ENCODE measurements at places on chromosomes 1 and 21.

GRCh38 chr1:29639156-29639736, 402.9 kb downstream of the PTPRU start:
- DNase-seq: no peak

DNA sequence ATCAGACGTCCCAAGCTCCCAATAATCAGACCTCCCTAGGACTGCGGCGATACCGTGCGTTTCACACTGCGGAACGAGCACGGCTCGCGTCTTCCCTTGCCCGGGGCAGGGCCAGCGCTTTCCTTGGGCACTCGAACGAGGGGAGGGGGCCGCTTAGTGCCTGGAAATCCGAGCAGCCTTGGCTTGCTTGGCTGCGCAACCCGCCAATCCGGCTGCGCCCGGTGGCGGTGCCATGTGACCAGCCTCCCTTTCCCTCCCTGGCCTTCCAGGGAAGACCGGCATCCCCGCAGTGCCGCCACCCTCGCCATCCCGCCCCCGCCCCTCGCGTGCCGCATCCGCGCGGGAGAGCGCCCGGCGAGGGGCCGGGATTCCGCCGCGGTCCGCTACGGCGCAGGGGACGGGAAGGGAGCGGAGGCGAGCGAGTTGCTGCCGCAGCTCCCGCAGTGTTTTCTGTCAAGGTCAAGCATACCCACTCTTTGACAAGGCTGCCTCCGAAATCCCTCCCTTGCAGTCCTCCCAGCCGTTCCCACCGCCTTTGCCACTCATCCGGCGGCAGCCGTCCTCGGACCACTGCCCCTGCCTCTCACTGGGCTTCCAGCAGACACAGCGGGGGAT, 8.3 kb upstream of the RNF19B start:
- peak; percentile 85 for DNase-seq

- no peak for DNase-seq
Measured at GRCh38 chr1:91727763-91728162, 158.2 kb downstream of the TGFBR3 start.

DNA sequence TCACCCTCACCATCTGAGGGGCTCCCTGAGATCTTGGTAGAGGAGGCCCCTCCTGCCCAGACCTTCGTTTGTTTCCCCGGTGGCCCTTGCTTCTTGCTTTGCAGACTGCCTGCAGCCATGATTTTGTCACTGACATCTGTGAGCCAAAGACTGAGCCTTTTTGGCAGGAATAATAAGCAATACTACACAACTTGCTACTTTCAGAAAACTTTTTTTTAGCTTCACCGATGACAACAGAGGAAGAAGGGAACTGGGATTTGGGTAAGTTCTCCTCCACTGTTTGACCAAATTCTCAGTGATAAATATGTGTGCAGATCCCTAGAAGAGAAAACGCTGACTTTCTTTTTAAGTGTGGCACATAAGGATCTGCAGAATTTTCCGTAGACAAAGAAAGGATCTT, 11.7 kb upstream of the CD101 start:
- DNase-seq: no peak

- DNase-seq: peak; percentile 23
Measured at GRCh38 chr1:212060632-212061472, 25.3 kb downstream of the DTL start.
